HEK293T (cell line): ENCODE measurements at places on chromosomes 11 and 22.
A peak's percentile ranks its signal among the peaks of the same experiment; 100 is the strongest.

- DNase-seq = no peak
These were observed 9.4 kb downstream of the HIPK3 start for GRCh38 chr11:33266393-33267215.

DNA sequence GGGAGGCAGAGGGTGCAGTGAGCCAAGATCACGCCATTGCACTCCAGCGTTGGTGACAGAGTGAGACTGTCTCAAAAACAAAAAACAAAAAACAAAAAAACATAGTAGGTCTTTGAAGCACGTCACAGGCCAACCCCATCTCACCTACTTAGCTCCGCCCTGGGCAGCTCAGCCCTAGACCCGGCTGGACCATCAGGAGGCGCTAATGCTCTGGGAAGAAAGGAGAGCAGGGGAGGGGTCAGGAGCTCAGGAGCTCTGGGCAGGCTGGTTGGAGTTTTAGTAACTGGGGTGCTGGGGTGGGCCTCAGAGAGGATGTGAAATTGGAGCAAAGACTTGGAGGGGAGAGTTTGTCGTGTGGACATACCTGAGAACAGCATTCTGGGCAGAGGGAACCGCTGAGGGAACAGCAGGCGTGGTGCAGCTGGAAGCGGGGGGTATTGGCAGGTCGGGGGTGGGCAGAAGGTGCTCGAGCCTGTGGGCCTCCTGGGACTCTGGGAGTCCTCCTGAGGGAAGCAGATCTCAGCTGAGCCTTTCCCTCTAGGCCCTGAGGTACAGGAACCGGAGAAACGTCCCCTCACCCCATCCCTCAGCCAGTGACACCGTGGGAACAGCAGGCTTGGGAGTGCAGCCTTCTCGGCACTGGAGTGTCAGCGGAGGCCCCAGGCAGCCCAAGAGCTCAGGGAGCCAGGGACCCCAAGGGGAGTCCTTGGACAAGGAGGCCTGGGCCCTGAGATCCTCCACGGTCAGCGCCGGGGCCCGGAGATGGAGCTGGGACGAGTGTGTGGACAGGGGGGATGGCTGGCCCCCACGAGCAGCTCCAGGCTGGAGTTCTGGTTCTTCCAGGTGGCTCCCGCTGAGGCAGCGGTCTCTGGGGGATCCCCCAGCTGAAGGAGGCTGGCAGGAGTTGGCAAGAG, 2.2 kb upstream of the RPS6KA4 start:
- peak; percentile 80 for DNase-seq

GRCh38 chr22:42644422-42645340, 4.3 kb upstream of the ATP5MGL start:
- no peak for DNase-seq

- no peak for DNase-seq
These were observed 12.0 kb upstream of the GAB2 start for GRCh38 chr11:78429660-78430059.

- DNase-seq = no peak
These were observed 30.0 kb upstream of the SEZ6L start for GRCh38 chr22:26139310-26139709.

DNA sequence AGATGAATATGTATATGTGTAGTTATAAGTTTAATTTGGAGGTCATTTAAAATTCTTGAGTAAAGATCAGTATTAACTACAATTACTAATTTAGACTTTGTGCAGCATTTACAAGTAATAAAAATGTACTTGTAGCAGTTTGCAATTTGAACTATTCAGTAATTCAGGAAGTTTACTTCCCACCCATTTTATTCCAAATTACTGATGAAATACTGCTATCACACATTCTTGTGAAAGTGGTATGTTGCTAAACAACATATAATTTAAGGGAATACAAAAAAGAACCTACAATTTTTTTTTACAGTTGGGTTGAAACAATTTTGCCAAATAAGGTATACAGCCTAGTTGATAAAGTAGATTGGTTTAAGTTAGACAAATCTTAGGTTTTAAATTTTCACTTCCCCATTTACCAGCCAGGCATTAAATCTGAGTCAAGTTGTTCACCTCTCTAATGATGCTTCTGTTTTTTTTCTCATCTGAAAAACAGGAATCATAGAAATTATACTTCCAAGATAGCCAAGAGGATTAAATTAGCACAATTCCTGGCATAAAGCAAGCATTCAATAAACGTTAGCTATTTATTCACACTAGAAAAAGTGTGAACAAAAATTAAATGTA, 45.3 kb downstream of the ZBTB44 start:
- DNase-seq = no peak

- DNase-seq = no peak
These were observed 412.3 kb upstream of the SYN3 start for GRCh38 chr22:33470456-33470855.

DNA sequence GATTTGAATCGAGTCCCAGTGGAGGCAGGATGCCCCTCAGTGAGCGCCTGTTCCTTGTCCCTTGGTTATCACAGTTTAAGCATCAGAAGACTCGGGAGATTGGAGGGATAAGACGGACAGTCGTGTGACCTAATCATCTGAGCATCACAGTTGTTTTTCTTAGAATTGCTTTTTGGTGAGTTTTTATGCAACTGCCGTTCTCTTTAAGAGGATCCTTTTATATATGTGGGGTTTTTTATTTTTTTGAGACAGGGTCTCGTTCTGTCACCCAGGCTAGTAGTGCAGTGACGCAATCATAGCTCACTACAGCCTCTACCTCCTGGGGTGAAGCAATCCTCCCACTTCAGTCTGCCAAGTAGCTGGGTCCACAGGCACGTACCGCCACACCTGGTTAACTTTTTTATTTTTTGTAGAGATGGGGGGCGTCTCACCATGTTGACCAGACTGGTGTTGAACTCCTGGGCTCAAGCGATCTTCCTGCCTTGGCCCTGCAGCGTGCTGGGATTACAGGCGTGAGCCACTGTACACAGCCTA, 16.5 kb downstream of the NUP50 start:
- no peak for DNase-seq

DNA sequence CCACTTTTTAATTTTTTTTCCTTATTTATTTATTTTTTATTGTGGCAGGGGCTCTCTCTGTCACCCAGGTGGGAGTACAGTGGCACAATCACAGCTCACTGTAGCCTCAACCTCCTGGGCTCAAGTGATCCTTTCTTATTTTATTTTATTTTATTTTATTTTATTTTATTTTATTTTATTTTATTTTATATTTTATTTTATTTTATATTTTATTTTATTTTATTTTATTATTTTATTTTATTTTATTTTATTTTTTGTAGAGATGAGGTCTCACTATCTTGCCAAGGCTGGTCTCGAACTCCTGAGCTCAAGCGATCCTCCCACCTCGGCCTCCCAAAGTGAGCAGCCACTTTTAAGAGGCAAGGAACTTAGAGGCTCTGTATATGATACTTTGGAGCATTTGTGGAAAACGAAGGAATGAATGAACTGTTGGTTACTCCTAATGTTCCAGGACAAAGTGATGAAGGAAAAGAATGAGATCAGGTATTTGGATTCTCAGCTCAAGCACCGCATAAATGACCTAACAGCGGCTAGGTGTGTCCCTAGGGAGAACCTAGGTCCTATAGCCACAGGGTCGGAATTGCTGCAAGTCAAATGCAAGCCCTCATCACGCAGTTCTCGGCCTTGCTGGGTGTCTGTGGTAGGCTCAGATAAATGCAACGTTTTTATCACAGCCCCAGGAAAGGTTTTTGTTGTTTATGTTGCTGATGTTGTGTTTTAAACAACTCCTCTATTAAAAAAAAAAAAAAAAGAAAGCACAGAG, 36.5 kb downstream of the ASCL2 start:
- DNase-seq = no peak

GRCh38 chr22:48820481-48821345, 1007.0 kb downstream of the BRD1 start:
- DNase-seq = no peak

DNA sequence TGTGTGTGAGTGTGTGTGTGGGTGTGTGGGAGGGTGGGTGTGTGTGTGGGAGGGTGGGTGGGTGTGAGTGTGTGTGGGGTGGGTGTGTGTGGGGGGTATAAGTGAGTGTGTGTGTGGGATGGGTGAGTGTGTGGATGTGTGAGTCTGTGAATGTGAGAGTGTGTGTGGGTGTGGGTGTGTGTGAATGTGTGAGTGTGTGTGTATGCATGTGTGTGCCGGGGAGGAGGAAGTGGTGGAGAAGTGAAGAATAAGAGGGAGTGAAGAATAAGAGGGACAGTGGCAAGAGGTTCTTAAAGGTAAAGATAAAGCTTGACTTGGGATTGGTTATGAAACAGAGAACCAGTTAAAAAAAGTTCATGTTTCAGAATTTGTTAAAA, 54.0 kb downstream of the PRR5L start:
- DNase-seq = no peak

DNA sequence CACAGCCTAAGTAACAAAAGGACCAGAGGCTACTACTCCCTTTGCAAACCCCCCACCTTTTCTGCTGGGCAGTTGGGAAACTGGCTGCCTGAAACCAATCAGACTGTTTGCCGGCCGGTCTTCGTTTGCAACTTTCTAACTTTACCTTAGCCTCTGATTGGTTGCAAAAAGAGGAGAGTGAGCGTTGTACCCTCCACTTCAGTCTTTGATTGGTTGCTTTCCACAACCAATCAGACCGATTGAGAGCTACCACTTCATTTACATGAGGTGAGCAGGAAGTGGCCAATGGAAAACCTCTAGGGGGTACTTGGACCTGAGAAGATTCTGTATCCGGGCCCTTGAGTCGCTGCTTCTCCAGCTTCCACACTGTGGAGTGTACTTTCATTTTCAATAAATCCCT, 18.8 kb upstream of the CLNS1A start:
- DNase-seq = no peak

GRCh38 chr11:112277941-112278340, 17.3 kb upstream of the PLET1 start:
- DNase-seq = no peak

GRCh38 chr22:50508897-50509296, 873 bp downstream of the NCAPH2 start:
- DNase-seq = no peak

GRCh38 chr11:104694259-104695064, 203.8 kb downstream of the CASP12 start:
- DNase-seq = no peak

GRCh38 chr22:44801476-44801875, 49.1 kb downstream of the ARHGAP8 start:
- no peak for DNase-seq

DNA sequence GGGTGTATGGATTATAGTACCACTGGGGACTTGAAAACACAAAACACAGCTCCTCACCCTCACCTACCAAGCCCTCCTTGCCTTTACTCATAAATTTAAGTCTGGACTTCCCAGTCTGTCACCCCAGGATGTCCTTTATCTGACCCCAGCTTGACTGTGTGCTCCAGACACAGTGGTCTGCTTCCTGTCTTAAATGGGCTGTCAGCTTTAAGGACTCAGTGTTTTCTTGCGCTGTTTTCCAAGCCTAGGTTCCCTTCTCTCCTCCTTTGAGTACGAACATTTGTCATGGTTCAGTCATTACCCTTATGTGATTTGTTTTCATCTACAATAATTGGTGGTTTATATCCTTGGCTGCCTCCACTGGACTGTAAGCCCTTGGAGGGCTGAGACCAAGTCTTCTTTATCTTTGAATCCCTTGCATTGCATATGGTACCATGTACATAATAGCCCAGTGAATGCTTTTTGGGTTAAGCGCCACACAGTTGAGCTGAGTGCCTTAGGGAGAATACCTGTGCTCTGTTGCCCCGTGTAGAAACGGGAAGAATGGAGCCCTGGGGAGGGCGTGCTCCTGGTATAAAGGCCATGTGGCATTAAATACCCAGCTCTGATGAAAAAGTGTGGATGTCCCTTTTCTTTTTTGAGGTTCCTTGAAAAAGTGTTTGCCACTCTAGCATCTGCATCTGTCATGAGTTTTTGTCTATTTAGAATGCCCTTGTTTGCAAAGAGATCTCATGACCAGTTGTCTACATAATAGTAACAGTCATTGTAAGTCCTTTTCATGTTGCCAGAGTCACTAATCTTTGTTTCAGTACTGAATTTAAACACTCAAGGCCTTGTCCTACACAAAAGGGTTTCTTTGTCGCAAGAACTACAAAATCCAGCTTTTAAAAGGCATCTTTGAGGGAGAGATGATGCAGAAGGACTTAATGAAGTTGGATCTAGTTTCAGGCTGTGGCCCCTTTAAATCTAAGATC, 14.0 kb downstream of the PANX1 start:
- DNase-seq = no peak

DNA sequence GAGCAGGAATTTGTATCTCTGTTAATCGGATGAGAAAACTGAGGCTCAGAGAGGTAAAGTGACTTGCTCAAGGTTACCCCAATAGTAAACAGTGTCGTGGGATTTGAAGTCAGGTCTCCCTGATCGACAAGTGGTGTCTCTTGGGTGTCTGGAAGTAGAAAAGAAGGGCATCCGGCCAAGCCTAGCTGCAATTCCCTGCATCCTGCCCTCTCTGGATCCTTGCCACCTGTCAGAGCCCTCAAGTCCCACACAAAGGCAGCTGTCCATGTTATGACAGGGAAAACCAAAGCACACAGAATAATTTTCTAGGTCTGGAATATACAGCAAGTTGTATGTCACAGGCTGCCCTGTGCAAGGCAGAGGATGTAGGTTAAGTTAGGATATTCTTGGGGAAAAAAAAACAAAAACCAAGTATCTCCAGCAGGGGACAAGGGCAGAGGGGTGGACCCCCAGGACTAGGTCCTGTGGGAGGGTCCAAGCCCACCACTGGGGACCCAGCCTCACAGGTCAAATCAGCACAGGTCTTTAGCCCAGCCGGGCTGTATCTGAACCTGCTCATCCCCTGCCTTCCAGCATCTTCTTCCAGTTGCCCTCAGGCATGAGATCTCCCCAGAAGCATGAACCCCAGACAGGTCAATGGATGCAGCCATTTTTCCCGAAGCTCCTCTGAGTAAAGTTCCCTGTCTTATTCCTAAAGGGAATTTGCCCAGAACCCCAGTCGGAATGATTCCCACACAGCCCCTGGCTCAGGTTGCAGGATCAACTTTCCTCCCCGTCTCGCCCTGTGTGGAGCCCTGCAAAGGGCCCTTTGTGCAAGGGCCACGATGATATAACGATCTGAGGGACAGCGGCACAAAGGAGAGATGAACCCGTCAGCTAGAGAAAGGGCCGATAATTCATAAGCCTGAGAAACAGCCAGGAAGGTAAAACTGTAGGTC, 15.0 kb downstream of the USH1C start:
- DNase-seq = no peak

DNA sequence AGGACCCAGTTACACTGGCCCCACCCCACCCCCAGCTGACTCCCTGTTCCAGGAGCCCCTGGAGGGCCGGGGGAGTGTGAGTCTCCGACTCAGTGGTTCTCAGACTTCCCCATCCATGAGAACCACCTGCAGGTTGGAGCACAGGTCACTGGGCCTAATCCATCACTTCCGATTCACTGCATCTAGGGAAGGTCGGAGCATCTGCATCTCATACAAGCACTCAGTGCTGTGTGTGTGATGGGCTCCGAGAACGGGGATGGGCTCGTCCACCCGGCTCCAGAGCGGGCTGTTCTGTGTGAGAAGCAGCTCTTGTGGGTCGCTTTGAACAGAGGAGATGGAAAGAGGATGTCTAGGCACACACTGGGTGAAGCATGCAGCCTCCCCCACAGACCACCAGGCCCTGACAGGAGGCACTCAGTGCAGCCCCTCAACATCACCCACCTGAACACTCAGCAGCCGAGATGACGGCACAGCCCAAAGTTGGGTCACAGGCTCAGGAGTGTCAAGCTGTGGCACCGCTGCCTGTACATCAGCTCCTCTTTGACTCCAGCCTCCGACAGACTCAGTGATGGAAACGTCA, 541.4 kb downstream of the BRD1 start:
- DNase-seq = no peak

GRCh38 chr22:20028855-20029549, 8.1 kb downstream of the TANGO2 start:
- no peak for DNase-seq

GRCh38 chr11:1919391-1920127, at the start of gene TNNT3:
TNNT3 (plus strand) TSS chr11:1919703; CDS start chr11:1922875, 3,172 bp downstream.
- no peak for DNase-seq
